ENCODE measurements at places on chromosomes 7 and 10. TPM values are rescaled to one million over a fixed set of nuclear protein-coding genes. Genes with fewer than 3 reads are reported as not detected.

The CCZ1 gene
- total RNA-seq, result 55.0 TPM

The ANKRD61 gene
- not detected for total RNA-seq

The ZNF316 gene
- 35.9 TPM for total RNA-seq

The WDFY4 gene
- 0.10 TPM for total RNA-seq

The WASL gene
- 9.7 TPM for total RNA-seq

The HHEX gene
- 2.0 TPM for total RNA-seq

The ECHDC3 gene
- total RNA-seq, result 2.6 TPM

The TEX47 gene
- total RNA-seq, result not detected

The OIT3 gene
- not detected for total RNA-seq

The NODAL gene
- total RNA-seq, result not detected

The CLEC2L gene
- not detected for total RNA-seq

The TSC22D4 gene
- 123 TPM for total RNA-seq

The C1QL3 gene
- not detected for total RNA-seq

The MBL2 gene
- not detected for total RNA-seq

The BAMBI gene
- total RNA-seq, result 0.68 TPM

The WIPF3 gene
- total RNA-seq, result 0.10 TPM

The GPR37 gene
- 9.7 TPM for total RNA-seq

The EPHB4 gene
- 236 TPM for total RNA-seq

The FZD1 gene
- 0.56 TPM for total RNA-seq

The CFAP70 gene
- total RNA-seq, result not detected

The PPP1R9A gene
- 5.5 TPM for total RNA-seq

The LIPF gene
- total RNA-seq, result not detected

The LHFPL3 gene
- not detected for total RNA-seq

The PIK3CG gene
- total RNA-seq, result 2.9 TPM

The LAMB1 gene
- 46.6 TPM for total RNA-seq

The LIPM gene
- not detected for total RNA-seq

The CALML5 gene
- total RNA-seq, result 0.71 TPM

The TMEM139 gene
- 53.9 TPM for total RNA-seq

The TET1 gene
- under 0.01 TPM for total RNA-seq

The CHST15 gene
- not detected for total RNA-seq

The SUPV3L1 gene
- total RNA-seq, result 27.0 TPM

The GIMAP1 gene
- total RNA-seq, result not detected

The NME8 gene
- total RNA-seq, result not detected

The GRM8 gene
- total RNA-seq, result not detected

The PTPN20 gene
- total RNA-seq, result not detected

The MUC3A gene
- 7.3 TPM for total RNA-seq

The ANKRD22 gene
- total RNA-seq, result 7.2 TPM

The ADRA2A gene
- total RNA-seq, result 16.3 TPM

The EPHB6 gene
- total RNA-seq, result 45.9 TPM

The AKR1E2 gene
- 3.3 TPM for total RNA-seq

The FKBP6 gene
- not detected for total RNA-seq

The PNLIPRP1 gene
- not detected for total RNA-seq

The RNF148 gene
- 0.10 TPM for total RNA-seq

The PRPS1L1 gene
- not detected for total RNA-seq

The CPA1 gene
- total RNA-seq, result not detected

The KIF20B gene
- total RNA-seq, result 8.8 TPM

The PLOD3 gene
- 245 TPM for total RNA-seq

The HECW1 gene
- not detected for total RNA-seq

The SCIN gene
- 1.5 TPM for total RNA-seq

The OR6V1 gene
- not detected for total RNA-seq

The RHEB gene
- total RNA-seq, result 135 TPM
